ENCODE measurements at places on chromosomes 6 and 20. TPM values are rescaled to one million over a fixed set of nuclear protein-coding genes. Genes with fewer than 3 reads are reported as not detected.

GRCh38 chr6:89934685-89935366 lies 40.6 kb downstream of the GJA10 start:
- no peak for DNase-seq
- no peaks in the 10 kb centered on the region for H3K27me3 ChIP-seq
- peaks cover 13% of the 10 kb centered on the region for H3K36me3 ChIP-seq
- no peak overlapping the region for H3K27ac ChIP-seq
- no peaks in the 10 kb centered on the region for H3K4me1 ChIP-seq

DNA sequence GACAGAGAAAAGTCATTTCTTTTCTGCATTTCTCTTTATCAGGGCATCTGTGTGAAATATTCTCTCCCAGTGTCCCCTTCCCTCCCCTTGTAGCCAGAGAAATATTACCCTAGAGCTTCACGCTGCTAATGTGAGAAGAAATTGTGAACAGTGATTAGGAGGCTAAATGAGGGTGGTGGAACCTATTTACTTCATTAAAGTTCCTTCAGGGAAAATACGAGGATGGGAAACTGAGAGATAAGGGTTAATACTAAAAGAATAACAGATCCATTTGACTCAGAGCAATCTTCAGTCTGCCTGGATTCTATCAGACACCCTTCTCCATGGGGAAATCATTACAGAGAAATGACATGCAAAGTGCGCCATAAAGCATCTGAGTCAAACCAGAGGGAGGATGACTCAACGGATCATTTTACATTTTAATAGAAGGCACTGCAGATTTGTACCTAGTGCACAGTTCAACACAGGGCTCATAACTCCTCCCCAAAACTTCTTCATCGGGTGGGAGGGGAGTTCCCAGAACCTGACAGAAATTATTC lies 131.3 kb downstream of the GJA10 start:
- H3K27ac ChIP-seq: no peak overlapping the region
- H3K36me3 ChIP-seq: no peaks in the 10 kb centered on the region
- H3K27me3 ChIP-seq: no peaks in the 10 kb centered on the region

- H3K27ac ChIP-seq: no peak overlapping the region
- no peaks in the 10 kb centered on the region for H3K4me1 ChIP-seq
- H3K36me3 ChIP-seq: no peaks in the 10 kb centered on the region
- no peak for DNase-seq
- no peak overlapping the region for H3K4me3 ChIP-seq
Observed at GRCh38 chr6:44806656-44807055, 419.1 kb downstream of the CDC5L start.

GRCh38 chr6:2029130-2029794 lies 216.1 kb downstream of the GMDS start:
- no peaks in the 10 kb centered on the region for H3K27me3 ChIP-seq
- no peak for DNase-seq
- no peak overlapping the region for H3K27ac ChIP-seq
- peaks cover 10% of the 10 kb centered on the region for H3K4me1 ChIP-seq
- no peak overlapping the region for H3K4me3 ChIP-seq

- H3K27ac ChIP-seq: no peak overlapping the region
- no peak for DNase-seq
- no peak overlapping the region for H3K4me3 ChIP-seq
- H3K36me3 ChIP-seq: no peaks in the 10 kb centered on the region
- H3K4me1 ChIP-seq: no peaks in the 10 kb centered on the region
- H3K27me3 ChIP-seq: no peaks in the 10 kb centered on the region
Observed at GRCh38 chr6:45185403-45186251, 142.5 kb upstream of the RUNX2 start.

GRCh38 chr6:21537637-21538036 lies 55.9 kb upstream of the SOX4 start:
- H3K27ac ChIP-seq: no peak overlapping the region
- DNase-seq: no peak
- no peaks in the 10 kb centered on the region for H3K27me3 ChIP-seq
- no peaks in the 10 kb centered on the region for H3K36me3 ChIP-seq

GRCh38 chr6:3236005-3236404 lies 8.6 kb upstream of the TUBB2B start:
- peaks cover 16% of the 10 kb centered on the region for H3K27me3 ChIP-seq
- peaks cover 11% of the 10 kb centered on the region for H3K4me1 ChIP-seq
- H3K36me3 ChIP-seq: no peaks in the 10 kb centered on the region
- DNase-seq: no peak
- H3K4me3 ChIP-seq: no peak overlapping the region

DNA sequence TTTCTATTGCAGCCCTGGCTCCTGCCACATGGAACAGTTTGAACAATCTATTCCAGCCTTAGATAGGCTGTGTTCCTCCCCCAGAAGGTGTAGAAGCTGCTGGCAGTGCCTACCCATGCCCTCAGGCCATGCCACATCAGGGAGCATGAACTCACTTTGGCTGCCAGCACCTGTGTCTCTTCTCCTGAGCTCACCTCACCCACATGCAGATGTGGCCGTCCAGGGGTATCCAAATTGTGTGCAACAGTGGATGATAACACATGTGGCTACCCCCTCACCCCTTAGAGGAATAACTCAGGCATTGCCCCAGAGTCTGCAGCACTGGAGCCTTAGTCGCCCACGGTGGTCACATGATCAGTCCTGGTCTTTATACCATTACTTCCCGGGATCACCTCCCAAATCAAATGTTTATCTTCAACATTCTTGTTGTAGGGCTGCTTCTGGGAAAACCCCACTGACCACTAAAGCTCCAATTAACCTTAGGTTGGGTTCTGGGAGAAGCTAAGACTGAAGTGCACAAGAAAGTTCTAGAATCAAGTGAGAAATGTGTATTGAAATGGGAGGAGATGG lies 110.4 kb downstream of the BANF2 start:
- H3K27me3 ChIP-seq: no peaks in the 10 kb centered on the region
- H3K27ac ChIP-seq: no peak overlapping the region
- H3K4me1 ChIP-seq: peaks cover 29% of the 10 kb centered on the region
- H3K36me3 ChIP-seq: no peaks in the 10 kb centered on the region

GRCh38 chr20:38137441-38138037 lies 27.5 kb downstream of the TGM2 start:
- no peaks in the 10 kb centered on the region for H3K4me1 ChIP-seq
- no peaks in the 10 kb centered on the region for H3K27me3 ChIP-seq
- H3K27ac ChIP-seq: no peak overlapping the region
- no peak overlapping the region for H3K4me3 ChIP-seq

The PARD6B gene
- 10.3 TPM for total RNA-seq
